Stimulated activated CD8-positive, alpha-beta memory T cell treated with anti-CD3 and anti-CD28 coated beads, Interleukin-7, amount 100 ng/mL, for 4 hours (primary cell): ENCODE measurements at places on chromosomes 16 and 17.
A peak's percentile ranks its signal among the peaks of the same experiment; 100 is the strongest.

GRCh38 chr16:4787627-4788482, at the start of gene SEPTIN12:
TSS of gene SEPTIN12 (minus strand) at chr16:4788345. CDS start at chr16:4787645, 700 bp downstream.
- no peak for DNase-seq

DNA sequence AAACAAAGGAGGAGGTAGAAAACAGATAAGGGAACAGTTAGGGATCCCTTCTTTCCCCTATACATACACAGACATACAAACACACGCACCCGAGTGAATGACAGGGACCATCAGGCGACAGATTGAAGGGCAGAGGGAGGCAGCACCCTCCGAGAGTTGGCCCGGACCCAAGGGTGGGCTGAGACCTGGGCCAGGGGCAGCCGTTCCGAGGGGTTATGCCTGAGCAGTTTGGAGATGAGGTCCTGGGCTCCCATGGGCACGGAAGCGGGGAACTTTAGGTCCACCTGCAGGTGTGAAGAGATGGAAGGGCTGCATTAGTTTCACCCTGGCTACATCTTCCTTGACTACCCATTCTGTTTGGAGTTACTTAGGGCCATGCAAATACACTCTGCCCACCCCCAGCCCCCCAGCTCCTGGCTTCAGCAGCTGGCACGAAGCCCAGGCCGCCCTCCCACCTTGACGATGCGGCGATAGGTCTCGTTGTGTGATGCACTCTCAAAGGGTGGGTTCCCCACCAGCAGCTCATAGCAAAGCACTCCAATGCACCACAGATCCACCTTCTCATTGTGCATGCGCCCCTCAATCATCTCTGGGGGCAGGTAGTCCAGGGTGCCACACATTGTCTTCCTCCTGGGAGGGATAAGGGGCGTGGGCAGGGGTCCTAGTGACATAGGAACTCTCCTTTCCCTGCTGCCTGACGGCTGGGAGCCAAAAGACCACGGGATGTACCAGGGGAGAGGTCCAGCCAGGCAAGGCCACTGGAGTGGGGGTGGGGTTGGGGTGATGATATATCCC, 5.4 kb downstream of the AURKB start:
- no peak for DNase-seq

DNA sequence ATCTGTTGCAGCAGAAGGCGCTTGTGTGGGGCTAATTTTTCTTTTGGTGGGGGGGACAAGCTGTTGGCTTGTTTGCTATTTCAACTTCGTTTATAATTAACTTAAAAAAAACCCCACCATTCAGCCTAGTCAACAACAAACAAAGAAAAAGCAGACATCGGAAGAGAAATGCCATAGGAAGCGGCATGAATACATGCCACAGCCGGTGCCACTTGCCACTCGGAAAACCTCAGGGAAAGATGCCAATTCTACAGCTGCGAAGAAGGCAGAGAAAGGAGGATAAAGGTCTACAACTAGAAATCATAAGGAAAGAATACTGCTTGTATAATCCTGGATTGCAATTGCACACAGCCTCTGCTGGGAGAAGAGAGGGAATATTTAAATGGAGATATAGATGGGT, 254.4 kb upstream of the PMFBP1 start:
- DNase-seq = no peak

- no peak for DNase-seq
Observed at GRCh38 chr17:33115366-33115765, 123.7 kb downstream of the SPACA3 start.

GRCh38 chr17:67150826-67151225, 94.2 kb downstream of the HELZ start:
- no peak for DNase-seq

DNA sequence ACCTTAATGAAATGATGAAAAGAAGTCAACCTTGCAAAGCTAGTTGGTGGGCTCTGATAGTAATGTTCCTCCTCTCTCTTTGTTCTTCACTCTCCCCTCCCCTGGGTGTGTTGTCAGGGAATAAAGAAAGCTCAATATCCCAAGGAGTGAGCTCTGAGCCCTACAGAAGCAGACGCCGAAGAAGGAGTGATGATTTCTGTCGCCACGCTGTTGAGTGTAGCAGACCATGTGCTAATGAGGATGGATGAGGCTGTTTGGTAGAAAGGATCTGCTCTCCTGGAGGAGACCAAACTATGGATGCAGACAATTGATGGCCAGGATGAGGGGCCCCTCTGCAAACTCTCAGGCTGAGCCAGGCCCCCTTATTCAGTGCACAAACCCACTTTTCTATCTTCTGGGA, 140.0 kb upstream of the DNAH9 start:
- no peak for DNase-seq

DNA sequence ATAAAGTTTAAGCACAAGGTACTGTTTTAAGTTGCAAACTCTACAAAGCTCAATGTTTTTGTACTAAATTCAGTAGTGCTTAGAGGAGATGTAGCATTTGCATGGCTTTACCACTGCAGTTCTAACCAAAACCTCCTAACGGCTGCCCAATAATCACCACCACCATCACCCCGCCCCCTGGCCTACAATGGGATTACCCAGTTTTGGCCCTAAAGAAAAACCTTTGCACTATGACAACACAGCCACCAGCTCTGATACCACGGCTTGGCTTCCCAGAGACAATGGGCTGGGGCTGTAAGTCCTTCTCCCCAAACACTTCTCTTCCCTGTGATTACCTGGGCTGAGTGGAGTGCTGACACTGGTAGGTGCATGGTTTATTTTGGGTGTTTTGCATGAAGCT, 58.4 kb upstream of the MTMR4 start:
- DNase-seq = no peak

DNA sequence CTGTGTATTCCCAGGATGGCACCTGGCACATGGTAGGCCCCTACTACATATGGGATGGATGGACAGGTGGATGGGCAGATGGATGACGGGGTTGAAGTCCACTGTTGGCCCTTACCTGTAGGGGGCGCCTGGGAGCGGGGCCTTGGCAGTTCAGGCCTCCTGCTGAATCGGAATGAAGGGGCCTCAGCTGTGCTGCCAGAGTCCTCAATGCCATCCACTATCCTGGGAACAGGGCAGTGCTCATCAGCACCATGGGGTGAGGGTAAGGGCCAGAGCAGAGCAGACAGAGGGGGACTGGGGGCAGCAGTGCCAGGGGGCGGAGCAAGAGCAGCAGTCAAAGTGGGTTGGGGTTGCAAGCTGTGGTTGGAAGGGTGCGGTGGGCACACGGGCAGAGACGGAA, 8.3 kb upstream of the RAB5C start:
- DNase-seq = no peak

DNA sequence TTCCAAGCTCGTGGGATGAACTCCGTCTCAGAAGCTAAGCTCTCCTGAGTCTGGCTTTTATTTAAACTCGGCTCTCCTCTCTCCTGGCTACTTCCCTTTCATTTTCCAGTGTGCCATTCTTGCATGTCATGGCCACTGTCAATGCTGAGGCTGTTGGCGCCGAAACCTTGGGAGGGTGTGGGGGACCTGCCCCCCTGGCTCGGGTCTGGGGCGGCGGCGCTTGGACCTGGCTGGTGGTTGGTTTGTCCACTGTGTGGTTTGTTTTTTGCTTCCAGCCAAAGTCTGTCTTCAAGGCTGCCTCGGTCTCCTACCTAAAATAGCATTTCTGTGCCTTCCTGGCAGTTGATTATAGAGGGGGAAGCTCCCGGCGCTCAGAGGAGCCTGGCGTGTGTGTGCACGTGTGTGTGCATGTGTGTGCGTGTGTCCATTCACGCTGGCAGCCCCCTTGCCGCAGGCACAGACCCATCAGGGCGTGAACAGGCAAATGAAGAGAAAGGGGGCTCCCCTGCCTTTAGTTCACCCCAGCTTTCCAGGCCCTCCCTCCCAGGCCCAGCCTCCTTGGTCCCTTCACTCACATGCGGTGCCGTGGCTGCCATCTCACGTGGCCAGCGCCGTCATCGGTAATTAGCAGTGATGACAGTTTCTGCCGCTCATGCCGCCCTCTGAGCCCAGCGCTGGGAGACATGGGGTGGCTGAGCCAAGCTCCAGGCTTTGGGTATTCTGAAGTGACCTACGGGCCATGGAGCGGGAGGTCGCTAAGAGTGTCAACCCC, 179.9 kb downstream of the SEC14L1 start:
- no peak for DNase-seq

GRCh38 chr16:23729503-23730424, 16.7 kb upstream of the ERN2 start:
- no peak for DNase-seq

DNA sequence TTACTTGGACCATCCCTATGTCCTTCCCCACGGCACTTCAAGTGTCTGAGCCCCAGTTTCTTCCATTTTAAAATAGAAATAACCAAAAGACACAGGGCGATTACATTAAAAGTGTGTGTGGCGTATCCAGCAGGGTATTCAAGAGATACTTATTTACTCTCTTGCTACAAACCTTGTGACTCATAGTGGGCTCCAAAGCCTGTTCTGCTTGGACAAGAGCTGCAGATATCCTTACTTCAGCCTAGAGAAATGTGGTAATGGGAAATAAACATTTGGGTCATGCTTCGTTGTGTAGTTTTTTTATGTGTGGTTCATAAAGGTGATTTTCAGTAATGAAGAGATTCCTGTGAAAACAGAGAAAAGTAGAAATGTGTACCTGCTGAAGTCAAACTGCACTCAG, 288.9 kb upstream of the CDH11 start:
- DNase-seq = no peak

DNA sequence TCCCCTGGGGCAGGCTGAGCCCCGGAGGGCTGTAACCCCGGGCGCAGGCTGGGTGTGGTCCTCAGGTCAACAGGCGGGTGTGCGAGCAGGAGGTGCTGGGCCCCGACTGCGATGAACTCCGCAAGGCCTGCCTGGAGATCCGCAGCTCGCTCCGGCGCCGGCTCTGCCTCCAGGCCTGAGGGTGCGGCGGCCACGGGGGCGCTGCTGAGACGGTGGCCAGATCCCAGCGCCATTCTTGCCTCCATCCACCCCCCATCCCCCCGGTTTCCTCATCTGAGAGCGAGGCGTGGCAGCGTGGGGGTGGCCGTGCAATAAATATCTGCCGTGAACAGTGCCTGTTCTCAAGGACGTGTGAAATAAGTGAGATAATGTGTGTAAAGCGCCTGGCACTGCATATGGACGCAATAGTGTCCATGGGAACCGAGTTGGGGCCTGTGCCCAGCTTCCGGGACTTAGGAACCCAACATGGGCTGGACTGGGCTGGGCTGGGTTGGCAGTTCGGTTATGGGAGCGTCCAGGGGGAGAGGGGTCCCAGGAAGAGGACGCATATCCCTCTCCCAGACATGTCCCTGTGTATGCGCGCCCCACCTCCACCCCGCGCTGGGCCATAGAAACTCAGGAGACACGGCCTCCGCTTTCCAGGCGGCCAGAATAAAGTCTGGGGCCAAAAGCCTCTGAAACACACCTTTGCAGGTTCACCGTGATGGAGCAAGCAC, 15.0 kb downstream of the ZNF213 start:
- DNase-seq = peak; percentile 45

- no peak for DNase-seq
Observed at GRCh38 chr17:68053231-68054013, 17.9 kb downstream of the KPNA2 start.

DNA sequence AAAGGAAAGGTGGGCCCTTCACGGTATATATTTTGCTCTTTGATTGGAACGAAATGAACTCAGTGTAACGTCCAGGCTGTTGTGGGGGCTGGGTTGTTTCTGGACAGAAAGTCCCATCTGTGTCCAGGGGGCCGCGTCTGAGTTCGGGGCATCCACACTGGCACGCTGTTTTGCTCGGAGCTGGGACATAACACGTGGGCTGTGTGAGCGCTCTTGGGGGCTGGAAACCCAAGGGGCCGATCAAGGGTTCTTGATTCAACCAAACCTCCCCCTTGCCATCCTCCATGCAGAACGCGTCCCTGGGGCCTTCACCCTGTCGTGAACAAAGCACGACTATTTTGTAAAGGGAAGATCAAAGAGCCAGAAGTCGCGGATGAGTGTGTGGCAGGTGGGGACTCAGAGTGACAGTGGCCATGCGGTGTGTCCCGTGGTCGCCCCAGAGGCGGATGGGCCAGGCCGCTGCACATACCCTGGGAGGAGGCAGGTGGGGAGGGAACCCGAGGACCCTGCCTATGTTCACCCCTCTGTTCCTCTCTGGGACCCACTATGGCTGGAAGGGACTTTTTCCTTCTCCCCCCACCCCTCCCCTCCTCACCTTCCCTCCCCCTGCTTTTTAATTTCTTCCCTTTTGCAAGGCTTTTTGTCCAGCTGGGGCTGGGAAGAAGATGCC, 387.2 kb downstream of the SEC14L1 start:
- no peak for DNase-seq

GRCh38 chr17:75386430-75386829, 19.0 kb downstream of the GRB2 start:
- no peak for DNase-seq
